Activated CD4-positive, alpha-beta T cell treated with anti-CD3 and anti-CD28 coated beads, Interleukin-2, amount 50 U/mL, for 4 hours (primary cell): ENCODE measurements at places on chromosomes 2 and 18.
A peak's percentile ranks its signal among the peaks of the same experiment; 100 is the strongest.

- DNase-seq, result no peak
Observed at GRCh38 chr2:217353591-217353990, 493.7 kb upstream of the TNP1 start.

DNA sequence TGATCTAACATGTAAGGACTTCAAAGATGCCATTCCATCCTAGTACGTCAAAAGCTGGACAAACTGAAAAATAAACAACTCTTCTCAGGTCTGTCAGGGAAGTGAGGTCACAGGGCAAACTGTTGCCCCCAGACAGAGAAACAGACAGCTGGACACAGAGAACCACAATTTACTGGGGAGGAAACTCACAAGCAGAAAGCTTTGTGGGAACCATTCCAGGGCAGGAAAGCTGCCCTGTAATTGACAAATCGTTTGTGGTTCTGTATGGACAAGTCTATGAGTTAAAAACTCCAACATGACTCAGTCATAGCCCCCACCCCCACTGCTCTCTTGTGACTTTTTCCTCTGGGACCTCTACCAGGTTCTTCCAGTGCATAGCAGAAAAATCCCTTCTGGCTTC, 28.4 kb downstream of the MCEE start:
- DNase-seq, result no peak

DNA sequence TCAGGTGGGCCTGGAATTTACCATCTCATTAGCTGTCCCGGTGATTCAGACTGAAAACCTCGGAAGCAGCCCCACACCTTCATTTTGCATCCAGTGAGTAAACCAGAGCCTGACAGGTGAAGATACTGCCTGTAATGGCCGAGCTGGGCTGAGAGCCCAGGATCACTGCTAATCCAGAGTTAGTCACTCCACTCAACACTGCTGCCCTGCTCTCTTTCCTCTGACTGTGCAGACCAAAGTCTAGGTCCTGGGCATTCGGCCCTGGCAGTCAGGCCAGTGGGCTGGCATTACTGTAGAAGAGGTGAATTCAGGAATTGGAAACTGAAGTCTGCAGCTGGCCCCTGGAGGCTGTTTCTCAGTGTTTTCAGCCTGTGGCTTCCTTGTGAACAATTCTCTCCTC, 44.3 kb downstream of the TMEM17 start:
- DNase-seq, result no peak

GRCh38 chr18:158128-159036, at the start of gene USP14:
Gene USP14 (plus strand): TSS chr18:158557. CDS start chr18:158699, 142 bp downstream.
- peak; percentile 98 for DNase-seq

- no peak for DNase-seq
Observed at GRCh38 chr18:58390399-58390798, 238.5 kb downstream of the ALPK2 start.

GRCh38 chr2:1900732-1901131, 156.4 kb upstream of the PXDN start:
- DNase-seq, result no peak

- no peak for DNase-seq
Observed at GRCh38 chr2:10267551-10268465, 34.9 kb upstream of the HPCAL1 start.

- DNase-seq, result no peak
Observed at GRCh38 chr18:10271481-10271880, 183.0 kb upstream of the APCDD1 start.

DNA sequence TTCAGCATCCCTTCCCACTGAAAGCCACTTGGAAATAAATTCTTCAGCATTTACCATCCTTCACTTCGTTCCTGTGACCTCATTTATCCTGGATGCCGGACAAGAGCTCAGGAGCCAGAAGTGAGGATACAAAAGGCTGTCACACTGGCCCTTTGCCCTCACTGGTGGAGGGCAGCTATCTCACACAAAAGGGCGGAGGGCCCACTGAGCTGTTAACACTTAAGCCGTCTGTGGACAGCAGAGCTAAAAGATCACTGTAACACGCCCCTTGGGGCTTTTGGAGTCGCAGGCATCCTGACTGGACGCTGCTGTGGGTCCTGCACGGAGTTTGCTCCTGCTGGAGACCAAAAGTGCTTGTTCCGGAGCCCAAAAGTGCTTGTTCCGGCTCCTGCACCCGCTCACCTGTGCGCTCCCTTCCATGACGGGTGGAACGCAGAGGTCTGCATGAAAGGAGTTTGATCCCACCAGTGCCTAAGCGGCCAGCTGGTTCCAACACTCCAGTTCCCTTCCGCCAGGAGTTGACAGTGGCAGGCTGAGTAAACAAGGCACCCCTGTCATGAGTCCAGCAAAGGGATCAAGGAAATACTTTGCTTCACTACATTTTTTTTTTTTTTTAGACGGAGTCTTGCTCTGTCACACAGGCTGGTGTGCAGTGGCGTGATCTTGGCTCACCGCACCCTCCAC, 572.0 kb upstream of the LINC00305 start:
- no peak for DNase-seq

GRCh38 chr2:113741091-113741490, 15.4 kb downstream of the SLC35F5 start:
- DNase-seq, result no peak

DNA sequence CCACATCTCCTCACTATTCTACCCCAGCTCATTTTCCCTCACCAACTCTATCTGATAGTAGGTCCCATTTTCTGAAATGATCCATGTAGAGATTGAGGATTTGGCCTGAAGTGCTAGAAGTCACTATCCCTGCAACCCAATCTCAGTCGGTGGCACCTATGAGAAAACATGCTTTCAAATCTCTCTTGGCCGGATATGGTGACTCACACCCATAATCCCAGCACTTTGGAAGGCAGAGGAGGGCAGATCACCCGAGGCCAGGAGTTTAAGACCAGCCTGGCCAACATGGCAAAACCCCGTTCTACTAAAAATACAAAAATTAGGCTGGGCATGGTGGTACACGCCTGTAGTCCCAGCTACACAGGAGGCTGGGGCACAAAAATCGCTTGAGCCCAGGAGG, 19.1 kb upstream of the MARCHF4 start:
- no peak for DNase-seq

- DNase-seq, result no peak
Observed at GRCh38 chr18:74549591-74550104, 15.3 kb downstream of the CNDP1 start.

GRCh38 chr2:239274391-239275043, 126.3 kb downstream of the HDAC4 start:
- DNase-seq, result no peak

DNA sequence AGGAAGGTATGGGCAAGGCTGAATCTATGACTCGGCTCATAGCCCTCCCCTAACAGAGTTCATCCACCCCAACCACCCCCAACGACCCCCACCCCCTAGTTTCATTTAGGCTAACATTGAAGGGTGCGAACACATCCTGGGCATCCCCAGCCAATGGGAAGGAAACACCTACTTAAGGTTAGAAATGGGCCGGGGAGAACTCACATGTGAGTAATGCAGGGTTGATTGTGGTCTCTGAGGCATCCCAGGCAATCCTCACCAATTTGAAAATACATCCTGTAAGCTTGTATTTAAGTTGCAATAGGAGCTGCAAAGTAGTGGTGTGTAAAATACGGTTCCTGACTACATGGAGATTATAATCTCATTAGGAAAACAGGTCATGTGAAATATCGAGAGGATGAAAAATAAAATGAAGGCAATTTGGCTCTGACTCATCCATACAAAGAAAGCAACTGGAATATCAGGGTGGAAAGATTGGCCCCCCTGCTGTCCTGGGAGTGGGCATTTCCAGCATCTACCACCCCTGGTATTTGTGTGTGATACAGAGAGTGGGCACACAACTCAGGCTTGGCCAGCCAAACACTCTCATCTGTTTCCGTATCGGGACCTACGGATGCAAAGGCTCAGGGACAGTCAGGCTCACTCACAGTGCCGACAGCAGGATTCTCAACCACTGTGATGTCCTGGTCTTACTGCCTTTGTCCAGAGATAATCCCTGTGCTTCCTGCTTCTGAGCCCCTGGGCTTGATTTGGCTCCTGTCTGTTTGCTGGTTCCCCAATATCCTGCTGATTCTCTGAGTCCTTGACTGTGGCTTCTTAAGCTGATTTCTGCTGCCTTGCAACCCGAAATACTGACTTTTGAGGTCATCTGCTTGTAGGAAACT, 90.0 kb upstream of the NCKAP5 start:
- no peak for DNase-seq

DNA sequence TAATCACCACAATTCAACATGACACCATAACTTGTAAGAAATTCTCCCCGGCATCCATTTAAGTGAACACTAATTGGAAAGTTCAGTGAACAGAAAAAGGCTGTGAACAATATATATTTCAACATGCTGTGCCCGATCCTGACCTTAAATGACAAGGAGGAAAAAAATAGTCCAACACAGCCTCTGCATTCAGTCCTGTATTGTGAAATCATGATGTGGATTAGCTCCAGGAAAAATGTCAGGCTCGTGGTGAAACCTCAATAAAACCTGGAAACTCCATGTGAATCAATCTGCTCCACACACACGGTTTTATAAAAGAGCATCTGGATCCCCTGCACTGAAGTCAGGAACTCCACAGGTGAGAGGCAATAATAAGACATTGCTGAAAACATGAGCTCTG, 145.4 kb upstream of the SPOPL start:
- no peak for DNase-seq

DNA sequence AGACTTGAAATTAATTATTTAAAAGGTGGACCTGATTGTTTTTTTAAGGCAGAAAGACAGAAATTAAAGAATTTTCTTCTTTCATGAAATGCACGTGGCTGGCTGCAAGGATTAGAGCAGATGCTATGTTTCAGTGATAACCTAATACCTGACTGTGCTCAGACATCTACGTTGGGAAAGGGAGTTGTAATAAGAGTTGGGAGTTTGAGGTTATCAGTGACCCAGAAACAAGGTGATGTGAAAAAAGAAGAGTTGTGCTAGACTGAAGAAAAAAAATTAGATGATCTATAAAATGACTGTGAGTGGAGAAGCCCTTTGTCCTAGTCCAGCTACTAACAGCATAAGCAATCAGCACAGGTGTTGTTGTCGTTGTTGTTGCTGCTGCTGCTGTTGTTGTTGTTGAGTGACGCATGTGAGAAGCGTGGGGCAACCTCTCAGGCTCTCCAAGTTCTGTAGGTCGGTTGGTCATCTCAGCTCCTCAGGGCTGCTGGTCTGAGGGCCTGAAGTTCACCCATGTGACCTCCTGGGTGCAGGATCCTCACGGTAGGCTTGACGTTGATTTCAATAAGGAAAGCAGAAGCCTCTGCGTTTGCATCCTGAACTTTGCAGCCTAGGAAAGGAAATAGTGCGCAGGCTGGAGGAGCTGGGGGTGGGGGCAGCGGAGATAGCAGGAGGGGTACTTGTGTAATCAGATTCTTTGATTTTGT, 7.6 kb downstream of the POU3F3 start:
- no peak for DNase-seq

- DNase-seq, result no peak
Observed at GRCh38 chr2:132503701-132504100, 87.1 kb downstream of the GPR39 start.

GRCh38 chr2:207879536-207879935, 109.8 kb upstream of the FZD5 start:
- no peak for DNase-seq

- DNase-seq, result no peak
Observed at GRCh38 chr2:217667512-217667911, 335.3 kb downstream of the TNS1 start.

DNA sequence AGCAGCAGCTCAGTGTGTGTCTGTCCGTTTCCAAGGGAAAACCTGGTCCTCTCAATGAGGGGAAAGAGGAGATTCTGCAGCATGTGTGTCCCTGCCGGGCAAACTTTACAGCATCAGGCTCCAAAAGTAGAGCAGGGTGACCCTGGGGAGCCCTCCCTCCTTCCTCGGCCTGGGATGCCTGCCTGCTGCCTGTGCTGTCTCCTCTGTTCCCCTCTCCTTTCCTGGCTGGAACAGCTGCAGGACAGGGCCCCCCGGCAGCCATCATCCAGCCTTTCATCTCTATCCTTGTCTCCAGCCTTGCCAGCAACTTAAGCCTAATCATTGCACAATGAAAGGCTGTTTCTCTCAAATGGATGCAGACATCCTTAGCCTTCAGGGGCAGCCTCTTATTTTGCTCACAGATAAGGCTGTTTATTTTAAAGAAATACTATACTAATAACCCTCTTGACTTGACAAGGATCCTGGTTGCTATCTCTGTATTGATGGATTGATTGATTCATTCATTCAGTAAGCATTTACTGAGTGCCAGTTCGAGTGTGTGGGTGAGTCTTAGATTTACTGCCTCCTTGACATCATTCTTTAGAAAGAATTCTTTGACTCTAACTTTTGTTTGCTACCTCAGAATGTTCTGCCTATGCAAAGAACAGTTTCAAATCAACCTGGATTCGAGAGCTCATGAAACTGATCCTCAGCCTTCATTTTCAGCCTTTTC, 40.6 kb upstream of the EDAR start:
- no peak for DNase-seq

- DNase-seq, result no peak
Observed at GRCh38 chr2:220096406-220096805, 469.0 kb downstream of the SLC4A3 start.

DNA sequence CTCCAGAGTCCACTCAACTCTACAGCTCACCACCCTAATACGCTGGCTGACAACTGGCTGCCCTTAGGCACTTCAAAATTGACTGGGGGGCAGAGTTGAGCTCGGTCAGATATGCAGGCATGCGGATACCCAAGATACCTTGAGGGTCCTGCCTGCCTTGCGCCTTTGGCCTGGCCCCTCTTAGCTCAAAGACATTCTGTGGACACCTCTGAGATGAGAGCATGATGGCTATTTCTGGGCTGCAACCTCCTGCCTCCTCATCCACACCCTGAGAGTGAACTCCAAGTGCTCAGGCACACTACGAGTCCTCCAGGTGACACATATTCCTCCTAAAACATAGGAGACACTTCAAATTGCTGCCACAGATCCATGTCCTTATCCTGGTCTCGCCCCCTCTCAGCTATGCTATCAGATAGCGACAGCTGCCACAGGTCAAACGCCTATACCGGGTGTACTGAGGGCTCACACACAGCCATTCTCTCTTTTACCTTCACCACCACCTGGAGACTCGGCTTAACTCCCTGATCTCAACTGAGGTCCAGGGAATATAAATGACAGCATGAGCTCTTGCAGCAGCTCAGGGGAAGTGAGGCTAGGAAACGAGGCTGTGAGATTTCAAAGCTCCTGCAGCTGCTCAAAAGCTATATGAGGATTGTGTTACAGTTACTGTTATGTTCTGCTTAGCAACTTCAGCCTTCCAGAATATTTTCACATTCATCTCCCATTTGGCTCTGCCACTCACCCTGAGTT, 60.5 kb upstream of the TEX51 start:
- no peak for DNase-seq

- no peak for DNase-seq
Observed at GRCh38 chr2:203623096-203623495, 83.3 kb upstream of the CD28 start.

DNA sequence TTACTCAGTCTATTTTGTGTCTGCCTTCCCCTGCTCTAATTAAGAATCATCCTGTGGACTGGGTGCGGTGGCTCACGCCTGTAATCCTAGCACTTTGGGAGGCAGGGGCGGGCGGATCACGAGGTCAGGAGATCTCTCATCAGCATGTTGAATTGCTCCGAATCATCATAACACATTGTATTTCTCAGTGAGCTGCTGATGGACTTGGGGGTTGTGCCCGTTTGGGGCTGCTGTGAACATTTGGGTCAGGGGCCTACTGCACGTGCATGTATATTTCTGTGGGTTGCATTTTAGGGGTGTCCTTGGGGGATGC, 84.4 kb downstream of the ARHGEF4 start:
- no peak for DNase-seq

GRCh38 chr2:212694398-212694797, 155.8 kb upstream of the ERBB4 start:
- DNase-seq, result no peak

- no peak for DNase-seq
Observed at GRCh38 chr2:56713978-56714377, 530.2 kb downstream of the CCDC85A start.
